Esophagus squamous epithelium (tissue), 5 donors: ENCODE measurements at places on chromosomes 16 and 17.

DNA sequence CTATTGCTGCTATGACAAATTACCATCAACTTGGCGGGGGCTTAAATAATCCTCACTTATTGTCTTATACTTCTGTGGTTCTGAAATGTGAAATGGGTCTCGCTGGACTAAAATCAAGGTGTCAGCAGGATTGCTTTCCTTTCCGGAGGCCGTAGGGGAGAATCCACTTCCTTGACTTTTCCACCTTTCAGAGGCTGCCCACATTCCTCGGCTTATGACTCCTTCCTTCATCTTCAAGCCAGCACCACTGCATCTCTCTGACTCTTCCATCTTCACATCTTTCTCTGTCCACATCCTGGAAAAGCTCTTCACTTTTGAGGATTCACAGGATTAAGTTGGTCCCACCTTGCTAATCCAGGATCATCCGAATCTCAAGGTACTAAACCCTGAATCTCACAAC lies 217.8 kb downstream of the GRIN2A start:
- no peak for DNase-seq

DNA sequence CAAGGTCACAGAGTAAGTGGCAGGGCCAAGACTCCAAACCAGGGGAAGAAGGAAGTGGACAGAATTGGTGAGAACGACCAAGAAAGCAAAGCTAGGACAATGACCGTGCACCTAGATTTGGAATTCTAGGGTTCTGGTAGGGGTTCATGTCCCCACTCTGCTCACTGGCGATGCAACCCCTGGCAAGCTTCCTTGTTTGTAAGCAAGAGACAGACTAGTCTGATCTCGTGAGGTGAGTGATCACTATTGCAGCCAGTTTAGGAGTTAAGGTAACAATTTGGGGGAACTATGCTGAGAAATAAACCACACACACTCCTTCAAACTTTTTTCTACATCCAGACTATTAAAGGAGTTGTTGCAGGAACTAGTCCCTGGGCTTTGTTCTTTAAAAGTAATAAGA lies 48.1 kb downstream of the XPO6 start:
- DNase-seq: no peak

- no peak for DNase-seq
These were observed 786.6 kb upstream of the SOX9 start for GRCh38 chr17:71334048-71334751.

- DNase-seq: no peak
These were observed 21.7 kb upstream of the NFAT5 start for GRCh38 chr16:69544088-69544487.

DNA sequence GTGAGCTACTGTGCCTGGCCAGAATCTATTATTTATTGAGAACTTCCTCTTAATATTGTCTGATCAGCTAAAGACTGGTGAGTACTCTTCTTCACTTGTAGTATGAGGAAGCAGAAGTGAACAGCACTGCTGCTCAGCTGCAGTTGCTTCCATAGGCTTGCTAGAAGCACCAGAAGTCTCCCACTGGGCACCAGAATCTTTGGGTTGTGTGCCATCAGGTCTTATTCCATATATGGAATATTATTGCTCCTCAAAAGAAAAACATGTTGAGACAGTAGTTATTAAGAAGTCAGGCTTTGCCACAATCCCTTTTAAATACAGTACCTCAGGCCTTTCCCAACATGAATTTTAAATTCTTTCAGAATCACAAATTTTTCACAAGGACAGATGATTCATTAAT lies 17.2 kb downstream of the SNTB2 start:
- no peak for DNase-seq

GRCh38 chr17:79276821-79277220 lies 202.2 kb downstream of the ENGASE start:
- DNase-seq: no peak

DNA sequence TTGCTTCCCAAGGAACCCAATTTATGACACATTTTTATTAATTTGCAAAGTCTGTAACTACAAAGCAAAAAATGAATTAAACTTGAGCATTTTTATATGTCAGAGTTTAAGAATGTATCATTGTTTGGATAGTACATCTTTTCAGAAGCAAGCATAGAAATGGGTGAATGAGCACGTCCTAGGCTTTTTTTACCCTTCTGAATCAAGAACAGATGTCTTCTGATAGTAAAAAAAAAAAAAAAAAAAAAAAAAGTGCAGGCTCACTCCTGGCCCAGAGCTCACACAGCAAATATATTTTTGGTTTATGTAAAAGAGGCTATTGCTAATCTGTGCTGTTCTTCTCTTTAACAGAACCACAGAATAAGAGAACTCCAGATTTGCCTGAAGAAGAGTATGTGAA lies 6.3 kb downstream of the TERF2IP start:
- DNase-seq: no peak

DNA sequence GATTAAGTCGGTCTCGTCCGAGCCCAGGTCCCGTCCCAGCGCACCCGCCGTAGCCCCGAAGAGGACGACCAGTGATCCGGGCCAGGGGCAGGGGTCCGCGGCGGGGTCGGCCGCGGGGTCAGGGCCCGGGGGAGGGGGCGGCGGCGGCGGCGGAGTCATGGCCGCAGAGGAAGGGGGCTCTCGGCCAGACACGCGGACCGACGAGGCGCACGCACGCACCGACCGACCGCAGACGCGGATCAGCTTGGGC lies at the start of gene ESRP2:
Gene ESRP2 (minus strand): TSS at position 241 of the 250 bp plus-strand sequence. CDS start 82 bp downstream, at position 159.
- DNase-seq: no peak

DNA sequence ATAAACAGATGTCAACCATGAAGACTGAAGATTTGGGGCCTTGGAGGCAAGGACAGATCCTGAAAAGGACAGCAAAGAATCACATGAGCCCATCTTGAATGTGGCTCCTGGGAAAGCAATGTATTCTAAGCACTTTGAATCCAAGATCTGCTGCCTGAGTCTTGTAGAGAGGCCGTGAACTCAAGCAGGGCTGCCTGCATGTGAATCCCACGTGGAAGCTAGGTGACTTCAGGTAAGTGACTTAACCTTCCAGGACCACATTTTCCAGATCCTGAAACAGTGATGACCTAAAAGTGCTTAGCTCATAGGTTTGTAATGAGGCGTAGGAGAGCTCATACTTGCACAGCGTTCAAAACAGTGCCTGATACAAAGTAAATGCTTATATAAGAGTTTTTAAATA lies 373.0 kb upstream of the SALL1 start:
- no peak for DNase-seq

- DNase-seq: no peak
These were observed 7.6 kb upstream of the ALOX15B start for GRCh38 chr17:8031261-8031661.

DNA sequence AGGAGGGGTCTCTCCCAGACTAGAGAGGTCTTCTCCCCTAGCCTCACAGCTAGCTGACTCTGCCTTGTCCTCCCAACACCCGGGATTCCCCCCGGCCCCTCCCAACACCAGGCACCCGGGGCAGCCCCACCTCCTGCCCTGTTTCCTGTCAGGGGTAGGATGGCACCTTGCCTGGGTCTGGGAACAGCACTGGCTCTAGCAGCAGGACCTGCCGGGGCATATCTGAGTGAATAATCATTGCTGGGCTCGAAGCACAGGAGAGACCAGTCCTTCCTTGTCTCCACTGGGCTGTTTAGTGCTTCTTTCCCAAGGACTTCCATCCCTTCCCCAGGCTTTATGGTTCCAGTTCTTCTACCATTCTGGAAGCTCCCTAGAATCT lies 25.7 kb downstream of the MINK1 start:
- DNase-seq: no peak

GRCh38 chr16:83900571-83900970 lies 1.7 kb downstream of the MLYCD start:
- no peak for DNase-seq

DNA sequence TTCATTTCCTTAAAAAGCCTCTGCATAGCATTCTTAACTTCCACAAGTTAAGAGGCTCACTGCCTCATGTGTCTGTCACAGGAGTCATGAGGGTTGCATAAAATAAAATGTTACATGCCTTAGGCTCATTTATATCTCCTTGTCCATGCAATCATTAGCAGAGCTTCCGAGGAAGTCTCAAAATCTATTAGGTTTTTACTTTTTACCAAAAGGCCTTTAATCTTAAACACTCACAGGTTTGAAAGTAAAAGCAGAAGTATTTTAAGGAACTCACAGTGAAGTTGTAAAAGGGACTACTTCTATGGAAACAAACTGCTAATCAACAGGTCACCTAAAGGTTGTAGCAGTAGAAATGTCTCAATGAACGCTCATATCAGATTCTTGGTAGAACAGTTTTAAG lies 5.2 kb upstream of the ATP6V0A1 start:
- no peak for DNase-seq

GRCh38 chr17:17147821-17148220 lies 58.3 kb downstream of the PLD6 start:
- DNase-seq: no peak
